Mesendoderm (in vitro differentiated cells): ENCODE measurements at places on chromosomes 7 and 10.

DNA sequence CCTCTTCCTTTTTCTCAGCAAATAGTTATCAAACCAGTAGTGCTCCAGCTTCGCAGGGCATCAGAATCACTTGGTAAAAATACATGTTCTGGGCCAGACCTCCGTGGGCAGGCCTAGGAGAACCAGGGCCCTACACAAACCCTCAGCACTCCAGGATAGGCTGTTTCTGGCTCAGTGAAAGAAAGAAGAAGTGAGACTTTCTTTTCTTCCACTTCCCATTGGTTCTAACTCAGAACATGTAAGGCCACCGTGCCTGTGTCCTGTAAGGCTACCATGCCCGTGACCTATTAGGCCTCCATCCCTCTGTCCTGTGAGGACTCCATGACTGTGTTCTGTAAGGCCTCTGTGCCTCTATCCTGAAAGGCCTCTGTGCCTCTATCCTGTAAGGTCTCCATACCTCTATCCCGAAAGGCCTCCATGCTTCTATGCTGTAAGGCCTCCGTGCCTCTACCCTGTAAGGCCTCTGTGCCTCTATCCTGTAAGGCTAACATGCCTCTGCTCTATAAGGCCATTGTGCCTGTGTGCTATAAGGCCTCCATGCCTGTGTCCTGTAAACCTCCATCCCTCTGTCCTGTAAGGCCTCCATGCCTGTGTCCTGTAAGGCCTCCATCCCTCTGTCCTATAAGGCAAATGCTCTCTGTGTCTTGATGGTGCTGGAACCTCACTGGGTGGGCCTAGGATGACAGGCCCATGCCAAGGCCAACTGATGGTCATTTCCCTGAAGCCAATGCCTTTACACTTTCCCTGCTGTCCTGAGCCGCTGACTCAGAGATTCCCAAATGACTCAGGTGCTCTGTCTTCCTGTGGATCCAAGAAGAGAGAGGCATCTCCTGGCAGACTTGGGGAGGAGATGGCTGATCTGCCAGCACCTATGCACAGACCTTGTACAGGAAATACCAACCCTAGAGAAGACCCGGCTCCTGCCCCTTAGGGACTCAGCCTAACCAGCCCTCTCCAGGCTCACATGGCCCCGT lies 96.6 kb upstream of the CACUL1 start:
- DNase-seq: no peak

GRCh38 chr10:101762736-101763135 lies 13.2 kb downstream of the FGF8 start:
- no peak for DNase-seq

DNA sequence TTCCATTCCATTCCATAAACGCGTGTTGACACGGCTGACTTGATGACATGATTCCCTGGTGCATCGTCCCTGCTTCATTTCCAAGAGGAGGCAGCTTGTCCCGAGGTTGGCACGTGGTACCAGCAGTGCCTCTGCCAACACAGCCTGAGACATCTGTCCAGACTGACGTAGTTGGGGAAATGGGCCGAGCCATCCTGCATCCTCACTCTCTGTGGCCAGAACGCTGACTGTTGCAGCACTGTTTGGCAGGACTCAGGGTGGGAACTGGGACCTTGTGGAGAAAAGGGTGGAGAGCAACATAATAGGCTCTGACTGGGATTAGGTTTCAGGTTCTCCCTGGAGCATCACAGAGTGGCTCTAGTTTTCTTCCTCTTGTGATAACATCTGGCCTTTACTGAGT lies 118.6 kb upstream of the BTBD16 start:
- no peak for DNase-seq

DNA sequence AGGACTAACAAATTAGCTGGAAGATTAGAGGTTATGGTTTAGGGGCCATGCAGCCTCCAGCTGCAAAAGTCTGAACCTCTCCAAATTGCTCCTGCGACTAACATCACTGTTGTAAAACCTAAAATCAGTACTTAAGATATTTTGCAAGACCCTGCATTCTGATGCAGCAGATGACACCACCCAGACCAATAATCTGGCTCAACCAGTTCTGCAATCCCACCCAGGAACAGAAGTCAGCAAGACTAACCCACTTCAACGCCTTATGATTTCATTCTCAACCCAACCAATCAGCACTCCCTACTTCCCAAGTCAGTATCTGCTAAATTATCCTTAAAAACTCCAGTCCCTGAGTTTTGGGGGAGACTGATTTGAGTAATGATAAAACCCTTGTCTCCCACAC lies 250.8 kb upstream of the MBL2 start:
- DNase-seq: peak; percentile 24

DNA sequence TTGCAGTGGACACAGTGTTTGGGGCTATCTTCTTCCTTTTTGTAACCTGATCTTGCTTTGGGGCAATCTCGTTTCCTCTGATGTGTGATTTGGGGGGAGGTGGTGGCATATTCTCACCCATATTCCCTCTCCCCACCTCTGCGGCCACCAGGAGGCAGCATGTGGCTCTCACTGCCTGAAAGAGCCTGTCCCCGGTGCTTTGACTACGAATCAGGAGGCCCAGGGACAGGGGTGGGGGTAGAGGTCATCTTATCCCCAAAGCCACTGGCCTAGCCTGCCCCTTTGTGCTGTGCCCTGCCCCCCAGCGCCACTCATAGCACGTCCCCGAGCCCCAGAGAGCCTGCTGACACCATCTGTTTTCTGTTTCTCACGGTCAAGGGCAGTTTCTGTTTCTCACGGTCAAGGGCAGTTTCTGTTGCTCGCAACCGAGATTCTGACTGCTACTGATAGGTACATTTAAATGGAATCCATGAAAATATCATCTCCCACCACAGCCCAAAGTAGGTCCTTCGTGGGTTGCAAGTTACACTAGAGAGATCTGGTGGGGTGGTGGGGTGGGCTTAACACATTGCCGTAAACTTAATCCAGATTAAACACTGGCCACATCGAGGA lies 28.2 kb downstream of the PHYH start:
- peak; percentile 90 for DNase-seq

DNA sequence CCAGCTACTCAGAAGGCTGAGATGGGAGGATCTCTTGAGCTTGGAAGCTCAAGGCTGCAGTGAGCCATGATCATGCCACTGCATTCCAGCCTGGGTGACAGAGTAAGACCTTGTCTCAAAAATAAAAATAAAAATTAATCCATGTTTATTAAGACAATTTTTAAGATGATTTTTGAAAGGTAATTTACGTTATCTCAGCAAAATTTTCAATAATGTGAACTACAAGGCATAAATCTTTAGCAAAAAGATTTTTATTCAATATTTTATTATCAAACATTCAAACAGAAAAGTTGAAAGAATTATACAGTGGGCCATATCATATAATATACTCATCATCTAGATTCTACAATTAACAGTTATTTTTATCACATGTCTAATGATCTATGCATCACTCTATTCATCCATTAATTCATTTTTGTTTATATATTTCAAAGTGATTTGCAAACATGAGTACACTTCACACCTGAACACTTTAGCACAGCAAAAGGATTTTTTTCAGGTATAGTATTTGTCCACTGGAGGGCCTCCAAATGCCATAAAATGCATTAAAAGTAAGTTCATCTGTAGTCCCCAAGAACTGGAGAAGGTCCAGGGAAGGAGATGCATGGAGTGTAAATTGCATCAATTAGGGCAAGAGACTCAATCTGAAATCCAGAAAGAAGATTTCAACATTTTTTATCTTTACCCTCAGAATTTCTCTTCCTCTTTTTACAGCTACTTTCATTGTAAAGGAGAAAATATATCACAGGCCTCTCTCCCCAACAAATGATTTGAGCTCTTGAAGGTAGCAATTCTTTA lies 38.6 kb upstream of the RSBN1L start:
- peak; percentile 39 for DNase-seq

DNA sequence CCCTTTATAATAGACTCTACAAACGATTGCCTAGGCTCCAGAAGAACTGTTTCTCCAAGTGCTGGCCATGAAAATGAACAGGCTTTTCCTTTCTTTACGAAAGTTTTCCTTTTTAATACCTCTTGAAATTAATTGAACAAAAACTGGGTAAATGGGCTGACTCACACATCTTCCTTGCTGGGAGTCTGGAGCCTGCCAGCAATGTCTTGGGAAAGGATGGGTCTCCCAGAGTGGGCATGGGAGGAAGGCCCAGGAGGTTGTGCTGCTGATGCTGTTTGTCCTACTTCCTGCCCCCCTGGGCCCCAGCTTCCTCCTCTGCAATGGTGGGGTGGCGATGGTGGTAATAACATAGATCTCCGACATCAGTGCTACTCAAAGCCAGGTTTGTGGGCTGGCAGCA lies 174.1 kb downstream of the RPS24 start:
- no peak for DNase-seq
